ENCODE measurements at places on chromosomes 1 and 21.

DNA sequence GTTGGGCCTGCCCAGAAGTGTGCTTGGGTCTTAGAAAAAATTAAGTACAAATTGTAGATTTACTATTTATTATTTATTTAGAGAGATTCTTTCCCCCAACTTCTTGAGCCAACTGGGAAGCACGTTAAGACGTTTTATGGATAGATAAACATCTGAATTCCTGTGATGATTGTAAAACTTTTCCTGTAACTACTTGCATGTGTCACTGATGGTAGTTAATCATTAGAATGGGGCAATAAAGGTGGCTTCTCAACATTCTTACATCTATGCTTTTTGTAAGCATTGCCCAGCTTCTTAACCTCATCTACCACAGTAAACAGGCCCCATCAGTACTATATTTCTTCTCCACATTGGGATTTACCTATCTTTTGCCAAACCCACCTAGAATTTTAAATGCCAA, 559.8 kb downstream of the LMO4 start:
- DNase-seq = no peak

DNA sequence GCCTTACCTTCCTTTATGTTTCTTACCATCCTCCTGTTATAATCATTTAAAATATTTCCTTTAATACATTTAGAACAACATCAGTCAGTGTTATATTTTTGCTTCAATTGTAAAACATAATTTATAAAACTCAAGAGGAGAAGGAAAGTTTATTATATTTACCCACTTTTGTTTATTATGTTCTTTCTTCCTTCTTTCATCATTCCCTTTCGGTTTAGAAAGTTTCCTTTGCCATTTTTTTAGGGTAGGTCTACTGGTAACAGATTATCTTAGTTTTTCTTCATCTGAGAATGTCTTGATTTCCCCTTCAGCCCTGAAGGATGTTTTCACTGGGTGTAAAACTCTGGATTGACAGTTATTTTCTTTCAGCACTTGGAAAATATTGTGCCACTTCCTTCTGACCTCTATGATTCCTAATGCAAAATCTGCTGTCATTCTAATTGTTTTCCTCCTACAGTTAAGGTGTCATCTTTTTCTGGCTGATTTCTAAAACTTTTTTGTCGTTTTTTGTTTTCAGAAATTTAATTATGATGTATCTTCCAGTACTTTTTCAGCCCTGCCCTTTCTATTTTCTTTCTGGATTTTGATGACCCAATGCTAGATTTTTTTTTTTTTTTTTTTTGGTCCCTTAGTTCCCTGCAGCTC, 25.0 kb downstream of the PTPN22 start:
- no peak for DNase-seq

GRCh38 chr1:103937763-103938357, 188.2 kb downstream of the AMY1C start:
- DNase-seq = no peak

GRCh38 chr1:157137408-157138219, 581 bp downstream of the ETV3 start:
- DNase-seq = peak; percentile 38

DNA sequence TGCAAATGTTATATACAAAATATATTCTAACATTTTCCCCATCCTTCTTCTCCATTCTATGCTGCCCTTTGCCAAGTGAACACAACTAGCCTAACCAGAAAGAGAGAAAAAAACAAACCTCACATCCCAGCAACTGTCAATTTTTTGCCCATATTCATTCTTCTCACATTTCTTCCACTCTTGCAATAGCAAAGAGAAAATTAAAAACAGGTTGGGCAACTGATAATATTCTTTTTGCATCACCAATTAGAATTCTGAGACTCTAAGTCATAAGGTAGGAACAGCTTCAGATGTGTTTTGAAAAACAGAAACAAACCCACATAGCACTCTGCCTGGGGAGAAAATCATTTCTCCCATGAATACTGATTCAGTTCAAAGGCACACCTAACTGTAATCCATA, 25.2 kb upstream of the EXO1 start:
- no peak for DNase-seq

GRCh38 chr1:15420853-15421465, 11.3 kb downstream of the EFHD2 start:
- DNase-seq = no peak

DNA sequence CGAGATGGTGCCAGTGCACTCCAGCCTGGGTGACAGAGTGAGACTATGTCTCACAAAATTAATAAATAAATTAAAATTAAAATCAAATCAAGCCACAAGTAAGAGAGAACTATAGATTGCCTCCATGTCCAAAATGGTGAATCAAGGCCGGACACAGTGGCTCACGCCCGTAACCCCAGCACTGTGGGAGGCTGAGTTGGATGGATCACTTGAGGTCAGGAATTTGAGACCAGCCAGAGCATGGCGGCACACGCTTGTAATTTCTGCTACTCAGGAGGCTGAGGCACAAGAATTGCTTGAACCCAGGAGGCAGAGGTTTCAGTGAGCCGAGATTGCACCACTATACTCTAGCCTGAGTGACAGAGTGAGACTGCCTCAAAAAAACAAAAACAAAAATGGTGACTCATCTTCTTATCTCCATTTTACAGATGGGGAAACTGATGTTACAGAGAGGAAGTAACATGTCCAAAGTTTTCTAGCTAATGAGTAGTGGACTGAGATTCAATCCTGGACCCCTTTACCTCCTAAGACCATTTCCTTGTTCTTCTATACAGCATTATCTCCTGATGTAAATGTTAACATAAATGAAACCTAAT, 99.0 kb upstream of the HNRNPU start:
- DNase-seq = peak; percentile 19

- DNase-seq = no peak
Observed at GRCh38 chr1:101463195-101463594, 226.4 kb downstream of the S1PR1 start.

GRCh38 chr1:5564578-5565257, 427.5 kb downstream of the NPHP4 start:
- DNase-seq = no peak

DNA sequence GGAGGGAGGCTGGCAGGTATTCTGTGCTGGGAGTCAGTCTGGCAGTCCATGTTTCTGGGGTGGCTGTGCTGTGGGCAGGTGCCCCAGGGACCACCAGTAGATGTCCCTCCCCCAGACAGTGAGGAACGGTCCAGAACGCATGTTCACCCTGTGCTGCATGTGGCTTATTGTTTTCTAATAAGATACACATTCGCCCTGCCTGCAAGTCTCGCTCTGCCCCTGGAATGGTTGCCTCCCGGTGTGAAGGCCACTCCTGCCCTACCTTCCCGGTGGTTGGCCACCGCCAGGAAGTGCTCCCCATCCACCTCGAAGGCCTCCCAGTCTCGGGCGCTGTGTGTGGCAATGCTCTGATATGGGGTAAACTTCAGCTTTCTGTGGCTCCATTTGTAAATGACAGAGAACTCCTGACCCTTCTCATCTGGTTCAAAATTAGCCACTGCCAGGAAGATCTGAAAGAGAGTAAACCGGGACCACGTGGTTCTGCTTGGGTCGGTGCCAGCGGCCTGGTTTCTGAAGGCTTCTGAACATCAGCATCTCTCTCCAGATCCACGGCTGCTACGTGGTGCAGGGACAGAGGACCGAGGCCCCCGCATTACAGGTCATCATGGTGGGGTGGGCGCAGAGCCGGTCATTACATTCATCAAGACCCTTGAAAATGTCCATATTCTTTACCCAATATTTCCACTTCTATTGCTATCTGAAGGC, 14.5 kb downstream of the KRTAP10-1 start:
- no peak for DNase-seq

GRCh38 chr1:66396212-66396890, 137.6 kb upstream of the SGIP1 start:
- no peak for DNase-seq

- DNase-seq = peak; percentile 24
Observed at GRCh38 chr1:35725596-35725995, 6.9 kb upstream of the C1orf216 start.

DNA sequence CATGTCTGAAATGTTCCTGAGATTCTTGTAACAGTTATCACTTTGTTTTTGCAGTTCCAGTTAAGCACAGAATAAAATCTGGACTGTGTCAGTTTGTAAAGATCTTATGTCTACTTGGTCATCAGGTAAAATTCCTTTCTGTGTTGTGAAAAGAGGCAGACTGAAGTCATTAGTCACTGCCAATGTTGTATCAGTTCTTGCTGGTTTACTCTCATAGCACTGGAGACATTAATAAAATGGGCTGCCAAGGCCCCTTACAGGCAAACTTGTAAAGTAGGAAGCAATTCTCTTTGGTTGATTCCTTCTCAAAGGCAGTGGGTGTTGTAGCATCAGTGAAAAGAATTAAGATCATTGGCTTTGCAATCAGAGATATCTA, 61.4 kb upstream of the ST6GALNAC3 start:
- no peak for DNase-seq

DNA sequence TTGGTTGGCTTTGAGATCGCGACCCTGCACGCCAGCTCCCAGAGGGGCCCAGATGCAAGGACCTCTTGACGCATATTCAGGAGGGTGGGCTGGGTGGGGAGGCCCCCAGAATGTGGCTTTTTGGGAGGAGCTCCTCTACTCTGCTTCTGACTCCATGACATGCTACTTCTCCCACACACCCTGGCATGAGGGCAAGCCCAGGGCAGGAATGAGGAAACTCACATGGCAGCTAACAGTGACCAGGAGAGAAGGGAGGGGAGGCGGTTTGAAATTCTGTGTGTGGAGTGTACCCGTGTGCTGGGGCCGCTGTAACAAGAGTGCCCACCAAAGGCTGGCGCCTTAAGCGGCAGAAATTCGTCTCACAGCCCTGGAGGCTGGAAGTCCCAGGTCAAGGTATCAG, 61.3 kb upstream of the GPR153 start:
- no peak for DNase-seq

DNA sequence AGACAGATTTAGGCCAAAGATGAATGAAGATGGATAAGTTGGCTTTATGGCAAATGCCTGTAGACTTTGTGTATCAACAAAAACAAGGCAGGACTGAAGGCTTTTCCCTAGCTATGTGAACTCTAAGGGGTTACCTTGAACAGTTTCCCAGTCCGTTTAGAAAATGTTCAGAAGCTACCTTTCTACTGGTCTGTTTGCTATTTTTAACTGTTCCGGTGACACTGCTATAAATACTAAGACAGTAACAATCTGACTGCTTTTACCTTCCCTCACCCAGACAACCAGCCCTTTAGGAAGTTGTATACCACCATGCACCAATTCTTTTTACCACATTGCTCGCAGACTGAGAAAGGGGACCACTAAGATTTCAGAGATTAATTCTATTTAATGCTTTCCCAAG, 102.2 kb downstream of the PHTF1 start:
- DNase-seq = no peak

DNA sequence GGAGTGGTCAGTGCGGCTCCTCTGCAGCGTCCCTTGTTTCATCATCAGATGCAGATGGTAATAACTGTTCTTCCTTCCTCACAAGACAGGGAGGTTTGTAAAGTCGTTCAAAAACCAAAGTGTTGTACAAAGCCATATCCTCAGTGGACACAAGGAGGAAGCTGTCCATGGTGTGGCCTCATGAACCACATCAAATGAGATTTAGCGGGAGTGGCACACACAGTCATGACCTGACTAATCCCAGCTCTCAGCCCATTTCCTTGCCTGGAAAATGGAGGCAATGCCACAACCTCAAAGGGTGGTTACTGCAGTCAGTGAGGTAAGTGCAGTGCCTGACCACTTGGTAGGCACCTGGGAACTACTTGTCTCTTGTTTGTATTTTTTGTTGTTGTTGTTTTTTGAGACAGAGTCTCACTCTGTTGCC, 13.4 kb downstream of the ENTREP3 start:
- DNase-seq = no peak

GRCh38 chr1:15153184-15153841, at the start of gene TMEM51:
Gene TMEM51 (plus strand): TSS chr1:15153747. CDS start chr1:15215088, 61,341 bp downstream.
- DNase-seq = peak; percentile 64

- DNase-seq = peak; percentile 29
Observed at GRCh38 chr1:76465030-76465429, 390.5 kb downstream of the ST6GALNAC3 start.

DNA sequence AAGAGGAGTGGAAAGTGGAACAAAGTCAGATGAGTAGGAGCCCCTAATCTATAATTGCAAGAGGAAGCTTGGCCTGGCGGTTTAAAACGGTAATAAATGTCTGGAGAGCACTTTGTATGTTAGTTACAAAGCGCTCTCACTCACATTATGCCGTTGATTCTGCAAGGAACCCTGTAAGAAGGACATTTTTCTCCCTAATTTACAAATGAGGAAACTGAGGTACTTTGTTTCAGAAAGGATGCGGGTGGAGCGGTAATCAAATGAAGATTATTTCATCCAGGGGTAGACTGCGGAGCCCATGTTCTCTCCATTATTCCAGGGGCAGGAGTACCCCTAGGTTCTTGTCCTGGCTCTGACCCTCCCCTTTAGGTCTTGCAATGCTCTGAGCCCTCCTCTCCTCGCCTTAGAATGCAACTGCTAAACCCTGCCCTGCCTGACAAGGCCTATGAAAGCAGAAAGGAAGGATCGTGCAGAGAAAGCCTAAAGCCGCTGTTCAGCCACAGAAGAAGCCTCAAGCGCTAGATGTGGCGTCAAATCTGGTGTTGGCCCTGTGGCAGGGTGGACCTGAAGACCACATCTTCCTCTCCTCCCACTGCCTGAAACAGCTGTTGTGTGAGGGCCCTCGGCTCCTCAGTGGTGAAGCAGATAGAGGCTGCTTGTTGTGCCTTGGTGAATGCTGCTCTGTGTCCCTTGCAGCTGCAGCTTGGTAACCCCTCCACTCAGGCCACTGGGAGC, 588 bp upstream of the PACC1 start:
- no peak for DNase-seq

GRCh38 chr21:44865561-44866280, 7.8 kb downstream of the PTTG1IP start:
- DNase-seq = peak; percentile 17

DNA sequence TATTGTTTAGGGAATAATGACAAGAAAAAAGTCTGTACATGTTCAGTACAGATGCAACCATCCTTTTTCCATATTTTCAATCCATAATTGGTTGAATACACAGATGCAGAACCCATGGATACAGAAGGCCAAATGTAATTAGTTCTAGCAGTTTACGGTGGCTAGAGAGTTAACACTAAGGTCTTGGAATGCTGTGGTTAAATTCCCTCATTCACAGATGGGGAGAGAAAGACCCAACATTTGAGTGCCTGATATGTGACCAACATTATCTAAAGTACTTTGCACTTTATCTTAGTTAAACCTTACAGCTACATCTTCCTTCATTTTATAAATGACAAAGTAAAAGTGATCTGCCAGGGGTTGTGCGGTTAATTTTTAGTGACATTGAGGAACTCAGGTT, 5.3 kb downstream of the SCMH1 start:
- no peak for DNase-seq

DNA sequence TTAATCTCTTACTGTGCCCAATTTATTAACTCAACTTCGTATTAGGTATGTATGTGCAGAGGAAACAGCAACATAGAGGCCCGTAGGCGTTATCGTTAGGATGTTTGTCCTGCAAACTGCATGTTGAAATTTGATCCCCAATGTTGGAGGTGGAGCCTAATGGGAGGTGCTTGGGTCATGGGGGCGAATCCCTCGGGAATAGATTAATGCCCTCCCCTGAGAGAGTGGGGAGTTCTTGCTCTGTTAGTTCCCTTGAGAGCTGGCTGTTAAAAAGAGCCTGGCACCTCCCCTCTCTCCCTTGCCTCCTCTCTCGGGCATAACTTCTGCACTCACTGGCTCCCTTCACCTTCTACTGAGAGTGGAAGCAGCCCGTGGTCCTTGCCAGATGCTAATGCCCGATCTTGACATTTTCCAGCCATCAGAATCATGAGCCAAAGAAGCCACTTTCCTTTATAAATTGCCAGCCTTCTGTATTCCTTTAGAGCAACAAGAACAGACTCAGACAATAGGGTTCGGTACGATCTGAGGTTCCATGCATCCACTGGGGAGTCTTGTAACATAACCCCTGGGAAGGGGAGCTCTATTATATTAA, 149.0 kb upstream of the RAB4A start:
- DNase-seq = no peak

GRCh38 chr1:52919723-52920483, 1.6 kb downstream of the ECHDC2 start:
- no peak for DNase-seq
